Activated naive CD4-positive, alpha-beta T cell treated with anti-CD3 and anti-CD28 coated beads, Interleukin-2, amount 50 U/mL, for 16 hours (primary cell): ENCODE measurements at places on chromosomes 16 and 17.

DNA sequence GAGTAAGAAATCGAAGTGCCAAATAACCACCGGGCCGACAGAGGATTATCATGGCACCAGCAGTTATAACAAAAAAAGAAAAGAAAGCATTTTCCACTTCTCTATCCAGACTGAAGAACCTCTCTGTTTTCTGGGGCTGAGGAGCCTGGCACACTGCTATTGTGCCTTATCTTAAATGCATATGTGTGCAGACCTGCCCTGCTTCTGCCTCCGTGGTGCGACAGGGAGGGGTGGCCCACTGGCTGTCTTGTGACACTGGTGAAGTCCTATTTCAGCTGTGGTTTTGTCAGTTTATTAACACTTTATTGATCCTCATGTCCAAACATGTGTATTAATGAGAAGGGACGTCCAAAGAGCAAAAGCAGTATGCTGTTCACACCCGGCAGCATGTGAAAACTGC is 55.4 kb downstream of the CDK5R1 start:
- no peak for DNase-seq

DNA sequence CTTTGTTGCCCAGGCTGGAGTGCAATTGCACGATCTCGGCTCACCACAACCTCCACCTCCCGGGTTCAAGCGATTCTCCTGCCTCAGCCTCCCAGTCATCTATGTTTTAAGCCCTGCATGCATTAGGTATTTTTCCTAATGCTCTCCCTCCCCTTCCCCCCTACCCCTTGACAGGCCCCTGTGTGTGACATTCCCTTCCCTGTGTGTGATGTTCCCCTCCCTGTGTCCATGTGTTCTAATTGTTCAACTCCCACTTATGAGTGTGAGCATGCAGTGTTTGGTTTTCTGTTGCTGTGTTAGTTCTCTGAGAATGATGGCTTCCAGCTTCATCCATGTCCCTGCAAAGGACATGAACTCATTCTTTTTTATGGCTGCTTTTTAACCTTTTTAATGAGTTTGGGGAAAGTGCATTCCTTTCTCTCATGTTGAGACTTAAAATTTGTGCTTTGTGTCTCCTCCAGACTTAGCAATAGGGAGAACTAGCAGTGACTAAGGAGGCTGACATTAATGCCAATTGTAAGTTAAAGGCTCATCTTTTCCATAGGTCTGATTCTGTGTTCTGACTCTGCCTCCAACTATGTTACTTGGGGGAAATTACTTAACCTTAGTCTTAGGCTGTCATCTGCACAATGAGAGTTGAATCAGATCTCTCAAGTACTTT is 17.7 kb upstream of the PHAF1 start:
- DNase-seq, result no peak

GRCh38 chr16:86824751-86825296 is 246.5 kb downstream of the FOXL1 start:
- DNase-seq, result no peak

DNA sequence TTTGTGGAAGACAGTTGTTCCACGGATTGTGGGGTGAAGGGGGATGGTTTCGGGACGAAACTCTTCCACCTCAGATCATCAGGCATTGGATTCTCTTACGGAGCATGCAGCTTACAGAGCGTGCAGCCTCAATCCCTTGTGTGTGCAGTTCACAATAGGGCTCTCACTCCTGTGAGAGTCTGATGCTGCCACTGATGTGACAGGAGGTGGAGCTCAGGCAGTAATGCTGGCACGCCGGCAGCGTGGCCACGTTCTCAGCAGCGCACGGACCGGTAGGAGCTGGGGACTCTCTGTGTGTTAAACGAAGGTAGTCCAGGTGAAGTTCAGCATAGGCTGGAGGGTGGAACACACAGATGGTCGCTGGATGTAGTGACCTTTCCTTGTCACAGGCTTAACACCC is 37.8 kb downstream of the SEC14L1 start:
- DNase-seq, result no peak

- no peak for DNase-seq
Measured at GRCh38 chr17:39092692-39093230, 58.7 kb downstream of the PLXDC1 start.

DNA sequence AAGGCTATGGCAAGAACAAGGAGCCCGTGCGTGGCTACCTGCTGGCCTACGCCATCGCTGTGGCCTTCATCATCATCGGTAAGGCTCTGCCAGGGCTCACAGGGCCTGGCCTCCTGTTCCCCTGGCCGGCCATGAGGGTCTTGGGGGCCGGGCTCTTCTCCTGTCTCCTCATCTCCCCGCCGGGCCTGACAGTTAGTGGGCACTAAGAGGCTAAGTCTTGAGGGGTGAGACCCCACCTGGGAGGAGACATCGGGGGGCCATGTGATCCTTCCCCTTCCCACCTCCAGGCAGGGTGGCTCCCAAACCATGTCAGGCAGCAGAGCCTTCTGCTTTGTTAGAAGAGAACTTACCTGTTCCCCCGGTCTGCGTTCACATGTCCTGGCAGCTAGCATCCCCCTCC is 15.2 kb downstream of the SLC12A3 start:
- DNase-seq, result no peak

DNA sequence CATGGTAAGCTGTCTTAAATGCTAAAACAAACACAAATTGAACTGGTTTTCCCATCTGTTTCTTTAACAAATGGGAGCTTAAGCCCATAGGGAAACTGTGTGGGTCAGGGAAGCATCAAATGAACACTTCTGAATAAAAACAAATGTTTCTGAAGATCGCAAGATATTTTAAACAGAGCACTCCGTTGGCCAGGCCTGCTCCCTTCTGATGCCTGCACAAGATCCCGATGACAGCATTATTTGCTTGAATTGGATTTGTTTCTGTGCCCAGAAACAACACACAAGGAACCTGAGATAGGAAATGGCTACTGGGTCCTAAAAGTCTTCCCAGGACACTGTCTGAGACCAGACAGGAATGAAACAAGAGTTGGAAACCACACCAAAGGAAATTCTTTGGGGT is 425.8 kb upstream of the ZFHX3 start:
- no peak for DNase-seq

DNA sequence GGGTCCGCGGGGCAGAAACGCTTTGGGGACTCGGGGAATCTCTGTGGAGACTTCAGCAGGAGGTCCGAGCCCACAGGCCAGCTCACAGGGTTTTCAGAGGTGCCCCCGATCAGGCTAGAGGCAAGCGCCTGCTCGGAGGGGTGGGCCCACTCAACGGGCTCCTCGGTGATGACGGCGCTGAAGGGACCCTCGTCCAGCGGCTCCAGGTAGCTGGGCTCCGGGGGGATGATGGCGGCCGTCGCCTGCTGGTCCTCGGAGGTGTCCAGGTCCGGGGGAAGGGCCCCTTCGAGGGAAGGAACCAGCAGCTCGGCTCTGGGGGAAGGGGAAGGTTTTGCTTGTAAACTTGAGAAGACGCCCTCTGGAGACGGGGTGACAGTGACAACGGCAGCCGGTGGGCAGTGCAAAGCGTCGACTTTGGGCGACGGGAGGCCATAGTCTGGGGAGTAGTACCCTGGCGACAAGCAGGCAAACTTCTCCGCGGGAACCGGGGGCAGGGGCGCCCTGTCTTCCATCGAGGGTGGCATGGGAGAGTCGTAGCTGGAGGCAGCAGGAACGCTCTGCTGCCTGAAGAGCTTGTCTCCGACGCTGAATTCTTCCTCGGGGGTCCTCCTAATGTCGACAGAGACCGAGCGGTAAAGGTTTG is 63.2 kb downstream of the ZNF778 start:
- DNase-seq, result no peak

DNA sequence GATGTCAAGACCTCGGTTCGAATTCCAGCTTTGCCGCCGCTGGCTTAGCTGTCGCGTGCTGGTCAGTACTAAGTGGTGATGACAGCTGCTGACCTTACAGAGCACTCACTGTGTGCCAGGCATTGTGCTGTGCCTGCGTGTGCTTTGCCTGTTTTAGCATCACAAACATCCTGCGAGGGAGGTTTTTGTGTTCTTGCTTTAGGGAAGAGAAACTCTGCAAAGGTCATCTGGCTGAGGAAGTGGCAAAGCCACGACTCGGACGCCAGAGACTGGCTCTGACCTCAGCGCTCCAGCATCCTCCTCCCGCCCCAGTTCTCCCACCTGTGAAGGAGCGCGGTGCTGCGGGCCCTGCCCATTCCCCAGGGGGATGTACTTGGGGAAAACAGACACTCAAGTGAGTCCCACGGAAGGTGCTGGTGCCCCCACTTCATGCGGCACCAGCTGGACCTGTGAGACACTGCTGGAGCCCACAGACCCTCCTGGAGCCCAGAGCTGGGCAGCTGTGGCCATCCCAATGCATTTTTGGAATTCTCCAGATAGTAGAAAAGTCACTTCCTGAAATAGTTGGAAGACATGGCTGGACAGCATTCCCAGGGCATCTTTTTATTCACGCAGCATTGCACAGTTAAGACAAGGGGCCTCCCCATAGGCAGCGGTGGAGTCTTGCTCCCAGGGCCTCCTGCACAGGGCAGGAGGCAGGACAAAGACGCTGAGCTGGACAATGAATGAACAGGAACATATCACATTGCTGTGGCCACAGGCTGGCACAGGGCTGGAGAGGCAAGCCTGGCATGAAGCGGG is 20.0 kb upstream of the HERPUD1 start:
- no peak for DNase-seq

GRCh38 chr16:47486856-47487255 is 25.7 kb downstream of the PHKB start:
- no peak for DNase-seq

- no peak for DNase-seq
Measured at GRCh38 chr17:17295141-17295540, 8.0 kb upstream of the NT5M start.

- no peak for DNase-seq
Measured at GRCh38 chr16:65318138-65318537, 196.3 kb upstream of the CDH11 start.

DNA sequence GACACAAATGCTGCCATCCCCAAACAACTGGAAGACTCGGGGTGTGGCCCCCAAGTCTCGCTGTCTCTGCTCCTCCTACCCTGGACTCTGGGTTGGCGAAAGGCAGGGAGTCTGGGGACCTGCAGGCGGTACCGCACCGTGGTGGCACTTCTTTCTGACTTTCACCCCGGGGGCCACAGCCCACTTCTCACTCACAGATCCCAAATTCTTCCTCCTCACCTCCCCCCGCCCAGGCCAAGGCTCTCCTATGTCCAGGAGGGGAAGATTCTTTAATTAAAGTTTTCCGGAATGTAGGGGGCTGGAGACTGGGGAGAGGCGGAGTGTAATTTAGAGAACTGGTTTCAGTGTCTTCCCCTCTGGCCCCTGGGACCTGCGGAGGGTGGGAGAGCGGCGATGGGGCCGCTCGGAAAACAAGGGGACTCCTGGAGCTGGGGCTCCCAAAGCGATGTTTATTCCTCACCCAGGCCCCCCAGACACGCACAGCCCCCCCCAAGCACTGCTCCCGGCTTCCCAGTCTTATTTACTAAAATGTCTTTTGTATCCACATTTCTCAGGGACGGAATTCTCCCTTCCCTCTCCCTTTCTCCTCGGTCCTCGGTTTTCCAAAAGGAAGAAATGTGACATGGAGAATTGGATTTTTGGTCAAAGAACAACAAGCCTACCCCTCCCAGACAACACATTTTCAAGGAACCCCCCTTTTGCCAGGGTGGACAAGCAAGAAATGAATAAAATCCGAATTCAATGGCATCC is 1.2 kb downstream of the WNT3 start:
- DNase-seq, result no peak

- DNase-seq, result peak; percentile 99
Measured at GRCh38 chr17:5191541-5192417, at the start of gene ZNF594. Gene ZNF594 (minus strand): TSS chr17:5191868. CDS start chr17:5184256, 7,612 bp downstream.

DNA sequence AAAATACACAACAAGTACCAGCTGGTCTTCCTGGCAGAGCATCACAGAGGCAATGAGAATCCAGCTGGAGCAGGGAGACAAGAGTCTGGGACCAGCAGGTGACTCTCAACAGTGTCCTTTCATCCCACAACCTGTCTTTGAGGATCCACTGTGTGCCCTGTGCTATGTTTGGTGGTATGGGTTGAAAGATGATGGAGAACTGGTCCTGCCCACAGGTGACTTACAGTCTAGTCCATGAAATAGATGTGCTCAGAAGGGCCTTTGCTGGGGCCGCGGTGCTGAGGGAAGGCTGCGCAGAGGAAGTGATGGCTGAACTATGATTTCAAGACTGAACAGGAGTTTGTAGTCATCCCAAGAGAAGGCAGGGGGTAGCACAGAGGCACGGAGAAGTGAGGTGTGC is 17.9 kb downstream of the WNT3 start:
- DNase-seq, result no peak
